Stimulated activated CD4-positive, alpha-beta T cell treated with anti-CD3 and anti-CD28 coated beads, Interleukin-12 subunit alpha, Interleukin-12 subunit beta, amount 100 ng/mL, for 24 hours (primary cell): ENCODE measurements at places on chromosomes 6 and 20.

- no peak for DNase-seq
These were observed 536.8 kb downstream of the EYS start for GRCh38 chr6:65170273-65170672.

DNA sequence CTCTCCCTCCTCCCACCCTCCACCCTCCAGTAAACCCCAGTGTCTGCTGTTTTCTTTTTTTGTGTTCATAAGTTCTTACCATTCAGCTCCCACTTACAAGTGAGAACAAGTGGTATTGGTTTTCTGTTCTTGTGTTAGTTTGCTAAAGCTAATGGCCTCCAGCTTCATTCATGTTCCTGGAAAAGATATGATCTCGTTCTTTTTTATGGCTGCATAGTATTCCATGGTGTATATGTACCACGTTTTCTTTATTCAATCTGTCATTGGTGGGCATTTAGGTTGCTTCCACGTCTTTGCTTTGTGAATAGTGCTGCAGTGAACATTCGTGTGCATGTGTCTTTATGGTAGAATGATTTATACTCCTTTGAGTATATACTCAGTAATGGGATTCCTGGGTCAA lies 42.7 kb upstream of the KCNG1 start:
- DNase-seq = no peak

DNA sequence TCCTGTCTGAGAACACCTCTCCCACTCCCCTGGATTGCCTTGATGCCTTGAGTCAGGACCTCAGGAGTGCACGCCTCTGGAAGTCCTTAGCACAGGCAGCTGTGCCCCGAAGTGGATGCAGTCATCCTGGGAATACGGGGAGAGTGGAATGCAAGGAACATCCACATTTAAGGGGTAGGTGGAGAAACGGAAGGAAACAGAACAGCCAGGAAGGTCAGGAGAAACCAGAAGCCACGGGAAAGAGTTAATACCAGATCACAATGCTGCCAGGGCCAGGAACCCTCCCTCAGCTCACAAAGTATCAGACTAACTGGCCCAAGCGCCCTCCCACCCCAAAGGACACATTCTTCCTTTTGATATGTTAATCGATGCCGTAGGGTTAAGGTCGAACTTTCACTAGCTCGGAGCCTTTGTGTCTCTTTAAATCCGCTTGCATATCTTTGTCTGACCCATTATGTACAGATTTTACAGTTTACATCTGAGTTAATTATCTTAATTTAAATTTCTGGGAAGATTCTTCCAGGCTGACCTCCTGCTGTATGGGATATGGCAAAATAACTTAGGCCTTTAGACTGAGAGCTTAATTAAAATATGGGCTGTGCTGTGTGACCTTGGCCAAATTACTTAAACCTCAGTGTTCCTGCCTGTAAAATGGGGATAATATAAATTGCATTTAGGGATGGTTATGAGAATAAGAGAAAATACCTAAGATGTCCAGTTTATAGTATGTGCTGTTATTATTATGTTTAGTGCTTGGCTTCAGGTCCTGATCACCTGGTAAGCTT lies 24.0 kb upstream of the CCND3 start:
- DNase-seq = no peak

DNA sequence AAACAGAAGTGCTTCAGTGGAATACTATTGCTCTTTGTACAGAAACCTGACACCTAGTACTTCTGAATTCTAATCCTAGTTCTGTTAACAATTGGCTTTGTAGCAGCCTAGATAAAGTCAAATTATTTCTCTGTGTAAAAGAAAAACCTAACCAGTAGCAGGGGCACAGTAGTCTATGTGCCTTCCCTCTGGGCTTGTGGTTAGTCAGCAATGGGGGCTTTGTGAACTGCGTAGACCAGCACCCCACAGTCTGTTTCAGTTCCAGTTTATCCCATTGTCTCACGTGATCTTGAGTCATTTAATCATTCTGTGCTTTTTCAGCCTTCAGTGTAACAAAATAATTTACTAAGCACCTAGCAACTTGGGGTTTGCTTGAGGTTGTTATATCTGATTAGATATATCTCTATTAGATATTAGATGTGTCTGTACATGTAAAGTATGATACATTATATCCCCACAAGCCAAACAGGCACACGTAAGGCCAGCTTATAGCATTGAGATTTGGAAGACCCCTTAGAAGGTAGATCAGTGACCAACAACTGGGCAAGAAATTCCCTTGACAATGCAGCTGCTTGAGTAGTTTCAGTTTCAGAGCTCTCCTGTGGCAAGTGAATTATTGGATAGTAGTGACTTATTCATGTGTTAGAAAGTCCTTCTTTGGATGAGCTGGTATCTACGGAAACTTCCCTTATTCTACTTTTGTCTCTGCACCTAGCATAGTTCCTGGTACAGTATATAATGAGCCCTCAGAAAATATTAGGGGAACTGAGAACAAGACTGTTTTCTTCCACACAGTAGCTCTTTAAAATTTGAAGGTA lies 27.9 kb upstream of the CCR6 start:
- no peak for DNase-seq

DNA sequence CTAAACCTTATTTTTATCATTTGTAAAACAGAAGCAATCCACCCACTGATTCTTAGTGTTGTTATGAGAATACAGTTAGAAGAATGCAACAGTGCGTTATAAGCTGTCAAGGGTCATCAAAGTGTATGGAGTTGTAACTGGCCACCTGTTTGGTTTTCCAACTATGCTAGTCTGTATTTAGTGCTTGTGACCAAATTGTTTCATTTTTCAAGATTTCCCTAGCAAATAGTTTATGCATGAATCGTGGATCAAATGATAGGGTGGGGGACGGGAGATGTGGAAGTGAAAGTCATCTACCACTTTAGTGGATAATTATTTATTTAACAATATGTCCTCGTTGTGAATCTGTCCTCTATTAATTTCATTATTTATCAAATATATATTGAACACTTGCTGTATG lies 175.4 kb upstream of the HDDC2 start:
- no peak for DNase-seq
